ENCODE measurements at places on chromosomes 2 and 18. TPM values are rescaled to one million over a fixed set of nuclear protein-coding genes. Genes with fewer than 3 reads are reported as not detected.

DNA sequence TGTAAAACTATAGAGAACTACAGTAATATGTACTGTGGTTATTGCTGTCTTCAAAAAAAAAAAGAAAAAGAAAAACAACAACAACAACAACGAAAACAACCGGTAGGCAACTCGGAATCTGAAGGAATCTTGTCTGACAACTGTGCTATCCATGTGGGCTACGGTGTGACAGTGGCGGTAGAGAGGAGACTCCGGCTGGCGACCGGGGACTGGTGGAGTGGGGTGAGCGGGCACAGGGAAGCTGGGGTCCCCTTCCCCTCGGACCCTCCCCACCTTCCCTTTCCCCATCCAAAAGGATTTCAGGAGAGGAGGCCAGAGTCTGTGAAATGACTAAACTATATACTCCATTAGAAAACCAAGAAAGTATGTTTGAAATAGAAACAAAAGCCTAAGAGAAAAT is 22.9 kb downstream of the IGFBP5 start:
- peak; percentile 62 for DNase-seq

DNA sequence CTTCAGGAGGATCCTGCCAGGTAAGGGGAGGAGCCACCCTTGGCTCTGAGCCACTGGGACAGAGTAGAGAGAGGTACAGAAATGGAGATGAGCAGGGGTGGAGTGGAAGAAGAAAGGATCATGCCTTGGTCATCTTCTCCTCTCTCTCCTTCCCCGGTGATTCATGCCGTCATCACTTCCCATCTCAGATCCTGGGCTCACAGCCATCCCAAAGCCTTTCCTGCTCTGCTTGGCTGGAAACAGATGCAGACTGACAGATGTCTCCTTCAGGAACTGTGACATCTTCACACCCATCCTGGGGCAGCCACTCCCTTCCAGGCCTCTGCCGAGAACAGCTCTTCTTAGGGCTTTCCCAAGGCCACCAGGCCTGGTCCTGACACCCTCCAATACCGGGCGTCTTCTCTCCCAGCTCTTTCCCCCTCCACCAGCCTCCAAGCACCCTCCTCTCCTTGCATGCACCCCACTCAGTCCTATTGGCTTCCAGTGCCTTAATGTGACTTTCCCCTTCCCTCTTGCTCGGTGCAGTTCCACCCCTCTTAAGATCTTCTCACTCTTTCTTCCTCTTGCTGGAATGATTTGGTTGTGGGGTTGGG is 58.3 kb upstream of the TNP1 start:
- DNase-seq: peak; percentile 92

The MAP3K19 gene
- total RNA-seq: not detected

DNA sequence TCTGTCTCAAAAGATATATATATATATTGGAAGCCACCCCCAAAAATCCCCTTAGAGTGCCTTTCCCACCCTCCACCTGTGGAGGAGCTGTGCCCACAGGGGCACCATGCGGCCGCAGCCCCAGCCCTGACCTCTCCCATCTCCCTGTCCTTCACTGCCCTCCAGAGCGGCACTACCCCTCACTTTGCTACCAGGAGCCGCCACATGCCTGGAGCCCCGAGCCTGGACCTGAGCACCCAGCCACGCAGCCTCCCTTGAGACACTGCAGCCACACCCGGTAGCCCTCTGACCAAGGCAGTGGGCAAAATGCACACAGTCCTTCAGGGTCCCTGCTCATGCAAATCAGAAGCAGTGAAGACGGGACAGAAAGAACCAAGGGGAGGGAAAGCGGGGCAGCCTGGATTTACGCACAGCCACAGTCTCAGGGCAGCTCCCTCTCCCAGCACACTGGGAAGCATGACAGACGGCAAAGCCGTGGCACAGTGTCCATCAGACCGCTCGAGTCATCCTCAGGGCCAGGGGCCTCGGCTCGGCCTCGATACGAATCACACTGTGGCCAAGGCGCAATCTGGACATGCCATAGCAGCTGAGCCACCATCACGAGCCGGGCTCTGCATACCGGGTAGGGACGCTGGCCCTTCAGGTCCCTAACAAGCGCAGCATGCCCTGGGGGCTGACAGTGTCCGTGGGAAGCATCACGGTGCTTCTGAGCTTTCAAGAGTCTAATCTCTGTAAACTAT is 10.1 kb downstream of the HDAC4 start:
- DNase-seq: peak; percentile 73

The BOLA3 gene
- 17.7 TPM for total RNA-seq

DNA sequence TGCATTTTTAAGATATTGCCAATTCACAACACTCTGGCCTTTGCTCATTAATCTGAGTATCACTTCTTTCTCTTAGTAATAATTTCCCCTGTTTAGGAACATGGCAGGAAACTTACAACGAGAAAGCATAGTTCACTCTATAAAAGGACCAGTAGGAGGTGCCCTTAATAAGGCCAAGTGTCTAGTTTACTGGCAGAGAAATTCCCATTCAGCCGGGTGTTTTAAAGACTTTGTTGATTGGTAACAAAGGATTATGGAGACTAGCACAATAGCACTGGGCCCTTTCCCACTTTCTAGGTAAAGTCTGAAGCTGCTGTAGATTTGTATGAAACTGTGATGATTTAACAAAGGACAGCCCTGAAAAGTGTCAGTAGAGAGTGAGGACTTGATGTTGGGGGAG is 3.1 kb downstream of the DCC start:
- peak; percentile 32 for DNase-seq

DNA sequence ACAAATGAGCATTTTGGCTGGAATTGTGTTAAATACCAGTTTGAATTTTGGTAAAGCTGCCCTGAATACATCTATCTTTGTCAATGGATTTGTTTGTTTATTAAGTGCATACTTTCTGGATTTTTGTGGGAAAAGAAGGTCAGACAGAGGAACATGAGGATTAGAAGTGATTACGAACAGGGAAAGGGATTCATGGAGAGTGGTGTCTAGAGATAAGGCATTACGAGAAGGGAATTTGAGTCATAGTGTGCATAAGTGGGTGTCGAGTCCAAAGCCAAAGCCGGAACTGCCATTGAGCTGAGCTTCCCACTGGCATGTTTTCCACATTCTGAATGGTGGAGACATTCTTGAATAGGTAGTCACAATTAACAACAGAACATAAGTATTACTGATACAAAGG is 68.9 kb upstream of the EFEMP1 start:
- DNase-seq: peak; percentile 73

GRCh38 chr2:27407798-27408491 is 1.4 kb downstream of the PPM1G start:
- peak; percentile 80 for DNase-seq

The FLACC1 gene
- total RNA-seq: 1.5 TPM

DNA sequence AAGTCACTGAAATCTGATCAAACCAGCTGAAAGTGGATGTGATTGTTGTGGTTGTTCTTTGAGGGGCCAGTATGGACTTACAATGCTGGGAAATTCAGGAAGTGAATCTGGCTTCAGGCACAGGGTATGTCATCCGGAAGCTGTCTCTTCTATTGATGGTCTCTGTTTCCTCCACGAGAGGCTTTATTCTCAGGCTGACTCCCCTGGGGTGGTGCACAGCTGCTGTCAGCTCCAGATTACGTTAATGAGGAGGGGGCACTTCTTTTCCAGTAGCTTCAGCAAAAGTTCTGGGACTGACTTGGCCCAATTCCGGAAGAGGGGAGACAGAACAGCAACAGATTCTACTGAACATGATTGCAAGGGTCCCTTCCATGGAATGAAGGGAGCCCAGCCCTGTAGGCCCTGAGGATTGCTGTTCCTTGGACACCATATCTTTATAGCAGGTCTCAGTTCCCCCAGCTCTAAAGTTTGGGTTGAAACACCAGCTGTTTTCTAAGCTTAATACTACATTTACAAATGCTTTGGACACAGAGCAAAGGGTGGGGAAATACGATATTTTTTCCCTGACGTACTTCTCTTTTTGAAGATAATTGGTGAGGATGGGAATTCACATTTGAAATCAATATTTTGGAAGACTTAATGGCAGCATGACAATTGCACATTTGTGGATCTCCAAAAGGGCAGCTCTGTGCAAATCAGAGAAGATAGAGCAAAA is 400.9 kb downstream of the TSN start:
- DNase-seq: no peak

The LBX2 gene
- 5.4 TPM for total RNA-seq

- peak; percentile 84 for DNase-seq
Observed at GRCh38 chr18:75276818-75277609, 66.4 kb downstream of the TSHZ1 start.

DNA sequence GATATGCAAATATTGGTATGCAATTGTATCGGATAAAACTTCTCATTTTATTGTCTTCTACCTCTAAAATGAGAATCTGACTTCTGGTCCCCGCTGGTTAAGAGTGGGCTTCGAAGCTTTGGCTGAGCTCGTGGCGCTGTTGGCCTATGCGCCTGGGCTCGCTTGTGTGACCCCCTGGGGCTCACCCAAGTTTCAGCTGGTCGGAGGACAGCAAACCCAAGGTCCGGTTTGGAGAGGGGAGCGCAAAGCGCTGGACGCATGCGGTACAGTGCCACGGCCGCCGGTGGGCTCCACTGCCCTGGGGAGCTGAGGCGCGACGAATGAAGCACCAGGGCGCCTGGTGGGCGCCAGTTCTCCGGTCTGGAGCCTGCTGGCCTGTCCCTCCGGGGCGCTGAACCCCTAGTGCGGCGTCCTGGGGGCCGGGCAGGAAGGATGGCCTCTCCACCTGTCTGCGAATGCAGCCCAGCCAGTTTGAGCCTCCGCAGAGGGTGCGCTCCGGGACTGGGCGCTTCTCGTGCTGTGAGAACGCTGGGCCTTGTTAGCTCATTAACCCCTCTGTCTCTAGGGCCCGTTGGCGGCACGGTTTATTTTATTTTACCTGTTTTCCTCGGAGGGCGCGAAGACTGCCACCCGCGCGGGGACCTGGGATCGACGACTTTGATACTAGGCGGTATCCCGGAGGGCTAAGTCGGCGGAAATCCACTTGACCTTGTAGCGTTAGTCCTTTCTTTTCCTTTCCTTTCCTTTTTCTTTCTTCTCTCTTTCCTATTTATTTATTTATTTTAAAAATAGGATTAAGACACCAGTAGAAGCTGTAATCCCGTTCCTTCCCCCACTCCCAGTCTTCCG is 10.4 kb downstream of the MEIS1 start:
- no peak for DNase-seq

DNA sequence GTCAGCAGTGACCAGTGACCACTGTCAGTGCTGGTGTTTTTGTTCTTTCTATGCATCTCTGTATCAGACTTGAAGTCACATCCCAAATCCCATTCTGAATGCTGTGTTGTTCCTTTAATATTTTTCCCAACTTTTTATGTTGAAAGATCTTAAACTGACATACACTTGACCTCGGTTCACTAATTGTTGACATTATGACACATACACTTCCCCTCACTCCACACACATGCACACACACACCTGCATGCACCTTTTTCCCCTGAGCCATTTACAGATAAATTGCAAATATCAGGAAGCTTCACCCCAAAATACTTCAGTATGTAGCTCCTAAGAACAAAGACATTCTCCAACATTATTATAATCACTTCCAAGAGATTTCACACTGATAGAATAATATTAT is 62.4 kb downstream of the CFAP221 start:
- no peak for DNase-seq

The ASB1 gene
- total RNA-seq: 27.9 TPM

DNA sequence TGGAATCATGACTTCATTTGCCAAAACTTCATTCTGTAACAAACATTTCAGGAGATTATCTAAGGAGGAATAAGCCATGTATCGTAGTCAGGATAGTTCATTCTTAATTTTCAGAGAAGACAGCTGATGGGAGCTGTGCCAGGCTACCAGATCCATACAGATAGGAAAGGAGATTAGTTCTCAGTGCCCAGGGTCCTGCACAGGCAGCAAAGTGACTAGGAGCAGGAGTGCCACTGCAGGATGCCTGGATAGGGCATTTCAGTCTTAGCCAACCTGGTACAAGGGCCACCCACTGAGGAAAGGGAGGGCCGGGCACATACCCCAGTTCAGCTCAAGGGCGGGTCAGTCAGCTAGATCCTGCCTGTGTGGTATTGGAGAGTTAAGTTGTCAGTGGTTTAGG is 6.7 kb upstream of the OSR1 start:
- DNase-seq: no peak

The HTR2B gene
- 5.3 TPM for total RNA-seq

- DNase-seq: peak; percentile 81
Observed at GRCh38 chr2:170711774-170712652, 3.1 kb upstream of the SP5 start.

GRCh38 chr2:137809837-137810236 is 154.4 kb upstream of the HNMT start:
- no peak for DNase-seq

DNA sequence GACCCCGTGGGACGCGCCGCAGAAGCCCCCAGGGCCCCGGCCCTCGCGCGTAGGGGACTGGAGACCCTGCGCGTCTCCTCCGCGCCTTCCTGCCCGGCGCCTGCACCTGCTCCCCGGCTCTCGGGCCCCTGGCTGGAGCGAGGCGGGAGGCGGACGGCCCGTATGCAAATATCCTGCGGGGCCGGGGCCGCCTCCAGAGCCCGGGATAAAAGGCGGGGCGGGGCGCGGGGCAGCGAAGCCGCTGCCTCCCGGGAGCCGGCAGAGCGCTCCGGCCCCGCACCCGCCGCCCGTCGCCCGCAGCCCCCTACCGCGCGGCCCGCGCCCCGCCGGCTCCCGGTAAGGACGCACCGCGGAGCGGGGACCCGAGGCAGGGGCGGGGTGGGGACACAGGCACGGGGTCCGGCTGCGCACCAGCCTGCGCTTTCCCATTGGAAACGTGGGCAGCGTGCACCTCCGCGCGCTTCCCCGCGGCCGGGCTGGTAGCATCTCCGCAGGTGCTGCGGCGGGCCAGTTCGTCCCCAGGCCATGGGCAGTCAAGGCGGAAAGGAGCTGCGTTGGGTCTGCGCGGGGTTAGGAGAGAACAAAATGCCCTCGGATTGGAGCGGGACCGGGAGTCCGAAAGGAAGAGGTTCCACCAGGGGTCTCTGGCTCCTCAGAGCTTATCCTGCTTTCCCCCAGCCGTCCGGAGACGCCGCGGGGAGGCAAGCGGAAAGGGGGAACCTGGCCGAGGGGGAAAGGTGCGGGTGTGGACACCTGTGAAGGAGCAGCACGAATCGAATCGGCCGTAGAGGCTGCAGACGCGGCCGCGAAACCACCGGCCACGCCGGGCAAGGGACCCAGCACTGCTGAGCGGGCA is at the start of gene ATP6V1C2:
Gene ATP6V1C2 (plus strand): TSS at position 235 of the 856 bp plus-strand sequence. CDS start 1,220 bp downstream, outside the sequence.
- DNase-seq: peak; percentile 77

DNA sequence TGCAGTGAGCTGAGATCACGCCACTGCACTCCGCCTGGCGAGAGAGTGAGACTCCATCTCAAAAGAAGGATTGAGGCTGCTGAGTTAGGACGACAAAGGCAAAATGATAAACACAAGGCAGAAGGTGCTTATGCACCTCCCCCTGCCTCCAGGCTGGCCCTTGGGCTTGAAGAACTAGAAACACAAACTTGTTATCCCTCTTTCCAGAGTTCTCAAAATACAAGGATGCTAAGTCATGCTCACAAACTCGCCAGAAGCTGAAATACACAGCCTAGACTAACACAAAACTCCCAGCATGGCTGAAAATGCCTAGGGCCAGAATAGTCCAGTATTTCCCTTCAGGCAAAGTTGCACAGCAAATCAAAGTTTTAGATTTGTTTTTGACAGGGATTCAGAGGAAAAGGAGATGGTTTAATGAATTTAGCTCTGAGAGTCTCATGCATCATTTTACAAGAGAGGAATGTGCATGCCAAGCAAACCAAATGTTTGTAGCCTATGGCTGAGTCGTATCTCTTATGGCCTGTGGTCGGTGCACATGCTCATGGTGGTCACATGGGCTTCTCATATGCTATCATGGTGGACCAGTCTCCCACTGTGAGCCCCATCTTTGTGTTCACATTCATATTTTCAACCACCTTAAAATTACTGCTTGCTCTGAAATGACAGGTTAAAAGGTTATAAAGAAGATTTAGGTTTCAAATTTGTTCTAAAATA is 16.2 kb upstream of the MREG start:
- peak; percentile 65 for DNase-seq

The LCLAT1 gene
- 29.7 TPM for total RNA-seq

Measured in osteoblast (primary cell).